ENCODE measurements at places on chromosomes 3 and 15. TPM values are rescaled to one million over a fixed set of nuclear protein-coding genes. Genes with fewer than 3 reads are reported as not detected.

The STARD9 gene
- 18.7 TPM for total RNA-seq

DNA sequence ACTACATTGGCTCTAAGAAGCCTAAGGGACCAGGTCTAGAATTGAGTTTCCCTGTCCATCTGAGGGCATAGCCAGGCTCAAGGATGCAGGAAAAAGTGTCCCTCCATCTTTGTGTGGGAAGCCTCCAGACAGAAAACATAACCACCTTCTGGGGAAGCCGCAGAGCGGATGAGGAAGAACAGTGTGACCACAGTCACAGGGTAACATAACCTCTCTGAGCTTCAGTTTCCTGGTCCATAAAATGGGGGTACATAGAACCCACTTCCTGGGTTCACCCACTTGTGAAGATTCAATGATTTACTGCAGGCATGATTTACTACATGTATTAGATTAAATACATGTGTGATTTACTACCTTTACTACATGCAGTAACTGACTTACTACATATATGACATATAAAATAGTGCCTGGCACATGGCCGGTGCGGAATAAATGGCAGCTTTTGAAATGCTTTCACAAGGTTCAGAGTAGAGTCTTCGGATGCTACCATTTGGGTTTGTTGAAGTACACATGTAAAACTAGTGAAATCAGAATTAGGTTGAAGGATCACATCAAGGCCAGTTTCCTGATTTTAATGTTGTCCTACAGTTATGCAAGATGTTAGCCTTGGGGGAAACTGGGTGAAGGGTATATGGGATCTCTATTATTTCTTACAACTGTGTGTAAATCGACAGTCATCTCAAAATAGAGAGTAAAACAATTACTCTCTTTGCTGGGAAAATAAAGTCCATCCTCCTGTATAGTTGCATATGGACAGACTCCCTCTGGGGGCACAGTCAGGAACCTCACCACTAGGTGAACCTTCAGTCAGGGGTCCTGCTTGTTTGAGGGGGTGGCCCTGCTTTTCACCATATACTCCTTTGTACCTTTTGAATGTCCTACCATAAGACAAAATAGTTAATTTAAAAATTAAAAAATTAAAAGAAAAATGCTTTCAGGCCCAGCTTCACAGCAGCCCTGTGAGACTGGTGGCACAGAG lies 86.0 kb downstream of the SEMA5B start:
- DNase-seq, result no peak

DNA sequence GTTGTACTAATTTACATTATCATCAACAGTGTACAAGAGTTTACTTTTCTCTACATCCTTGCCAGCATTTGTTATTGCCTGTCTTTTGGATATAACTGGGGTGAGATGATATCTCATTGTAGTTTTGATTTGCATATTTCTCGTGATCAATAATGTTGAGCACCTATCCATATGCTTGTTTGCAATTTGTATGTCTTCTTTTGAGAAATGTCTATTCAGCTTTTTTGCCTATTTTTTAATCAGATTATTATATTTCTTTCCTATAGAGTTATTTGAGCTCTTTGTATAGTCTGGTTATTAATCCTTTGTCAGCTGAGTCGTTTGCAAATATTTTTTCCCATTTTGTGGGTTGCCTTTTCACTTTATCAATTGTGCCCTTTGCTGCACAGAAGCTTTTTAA lies 540.8 kb upstream of the SGO1 start:
- no peak for DNase-seq

The KIF9 gene
- total RNA-seq, result 5.5 TPM

DNA sequence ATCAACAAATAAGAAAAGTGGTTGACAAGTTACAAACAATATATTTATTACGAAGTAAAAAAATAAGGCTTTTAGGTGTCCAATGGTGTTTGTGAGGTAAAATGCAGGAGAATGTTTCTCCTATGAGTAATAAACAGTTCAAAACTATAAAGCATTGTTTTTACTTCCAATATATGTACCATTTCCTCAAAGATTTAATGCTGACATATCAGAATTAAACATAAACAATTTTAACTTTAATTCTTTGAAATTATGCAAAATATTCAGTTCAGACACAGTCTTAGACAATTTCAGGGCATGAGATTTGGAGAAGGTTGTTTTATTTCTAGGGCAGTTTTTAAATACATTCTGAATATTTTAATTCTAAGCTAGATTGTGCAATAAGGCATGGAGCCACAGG lies 602.5 kb upstream of the DPPA4 start:
- DNase-seq, result no peak

DNA sequence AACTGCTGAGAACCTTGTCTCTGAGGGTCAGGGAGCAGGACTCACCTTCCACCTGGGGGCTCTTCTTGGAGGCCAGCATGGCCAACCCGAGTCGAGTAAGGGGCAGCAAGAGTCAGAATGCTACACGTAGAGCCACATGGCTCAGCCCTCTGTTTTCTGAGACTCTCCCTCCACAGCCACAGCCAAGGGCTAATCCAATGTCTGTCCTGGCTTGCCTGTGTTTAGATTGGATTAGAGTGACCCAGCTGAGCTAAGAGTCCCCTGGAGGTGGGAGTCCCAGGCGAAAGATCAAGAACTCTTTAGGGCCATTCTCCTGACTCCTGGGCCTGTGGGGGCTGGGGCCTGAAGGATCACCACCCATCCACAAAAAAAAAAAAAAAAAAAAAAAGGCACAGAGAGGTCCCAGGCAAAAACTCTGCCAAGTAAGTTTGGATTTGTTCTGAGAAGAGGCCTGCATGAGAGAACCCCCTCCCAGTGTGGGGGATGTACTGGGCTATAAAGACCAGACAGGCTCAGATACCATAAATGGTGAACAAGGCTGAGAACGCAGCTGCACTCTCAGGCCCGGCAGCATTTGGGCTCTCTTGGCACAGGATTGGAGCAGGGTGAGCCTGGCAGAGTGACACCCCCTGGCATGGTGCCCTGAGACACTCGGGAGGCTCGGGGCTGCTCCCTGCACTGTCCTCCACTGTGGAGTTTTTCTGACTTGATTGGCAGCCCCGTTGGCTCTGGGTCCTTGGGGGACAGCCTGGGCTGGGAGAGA lies 88.0 kb upstream of the OSBPL11 start:
- peak; percentile 75 for DNase-seq

- no peak for DNase-seq
These were observed 3.7 kb upstream of the CCR2 start for GRCh38 chr3:46350262-46350565.

DNA sequence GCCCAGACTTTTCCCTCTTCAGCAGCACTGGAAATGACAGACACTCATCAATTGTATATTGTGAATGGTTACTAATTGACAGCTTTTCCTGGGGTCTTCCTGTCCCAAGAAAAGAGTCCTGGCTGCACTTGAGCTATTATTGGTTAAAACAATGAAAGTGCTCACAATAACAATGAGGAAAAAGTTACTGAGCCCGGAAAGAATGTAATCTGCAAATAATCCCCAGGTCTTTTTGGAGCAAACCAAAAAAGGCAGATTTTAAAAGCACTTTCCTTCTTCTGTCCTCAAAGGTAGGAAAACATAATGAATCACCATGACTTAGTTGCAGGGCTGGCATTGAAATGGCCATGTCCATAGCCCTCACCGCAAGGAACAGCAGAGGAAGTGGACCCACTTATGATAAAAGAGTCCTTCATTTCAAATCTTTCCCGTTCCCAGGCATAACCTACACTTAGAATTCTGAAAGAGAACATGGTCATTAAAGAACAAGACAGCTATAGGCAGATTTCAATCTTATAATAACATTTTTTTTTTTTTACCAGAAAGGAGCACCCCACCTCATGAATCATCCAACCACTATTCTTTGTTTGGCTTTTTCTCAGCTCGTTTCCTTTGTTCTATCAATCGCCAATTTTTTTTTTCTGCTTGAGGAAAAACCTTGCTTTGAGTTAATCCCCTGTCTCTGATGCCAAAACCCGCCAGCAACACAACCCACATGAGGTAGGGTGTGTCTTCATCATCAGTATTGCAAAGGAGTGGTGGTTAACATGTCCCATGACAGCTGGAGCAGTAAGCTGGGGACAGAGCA lies 35.5 kb upstream of the ATP1B3 start:
- DNase-seq, result no peak

The FEZF2 gene
- total RNA-seq, result not detected

DNA sequence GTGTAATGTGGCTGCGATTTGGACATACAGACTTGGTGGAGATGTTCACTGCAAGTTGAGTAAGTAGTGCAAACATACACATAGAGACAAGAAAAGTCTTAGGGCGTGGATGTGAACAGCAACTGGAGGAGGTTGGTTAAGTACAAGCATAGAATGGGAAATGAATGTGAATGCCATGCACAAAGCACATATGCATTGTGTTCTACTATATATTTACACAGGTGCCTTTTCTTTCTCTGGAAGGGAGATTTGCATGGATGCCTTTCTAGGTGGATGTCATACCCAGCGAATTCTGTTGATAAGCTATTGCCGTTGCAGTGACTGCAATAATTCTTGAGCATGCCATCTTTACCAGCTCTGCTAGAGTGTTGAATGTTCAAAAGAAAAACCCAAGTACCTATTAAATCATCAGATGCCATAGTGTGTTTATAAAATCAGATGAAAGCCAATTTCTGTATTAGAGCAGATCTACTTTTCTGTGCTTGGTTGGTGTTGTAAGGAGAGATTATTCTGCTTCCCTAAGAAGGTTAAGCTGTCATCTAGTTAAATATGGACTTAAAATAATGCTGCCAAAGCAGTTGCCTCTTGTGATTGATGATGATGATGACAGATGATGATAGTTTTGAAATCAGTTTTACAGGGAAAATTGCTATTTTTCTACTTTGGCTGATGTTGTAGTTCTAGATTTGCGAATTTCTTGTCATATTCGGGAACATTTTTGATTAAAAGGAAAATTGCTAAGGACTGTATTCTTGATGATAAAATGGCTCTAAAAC lies 148.4 kb downstream of the CNTN4 start:
- no peak for DNase-seq

The STX19 gene
- total RNA-seq, result 1.7 TPM

The RAB6B gene
- 2.9 TPM for total RNA-seq

DNA sequence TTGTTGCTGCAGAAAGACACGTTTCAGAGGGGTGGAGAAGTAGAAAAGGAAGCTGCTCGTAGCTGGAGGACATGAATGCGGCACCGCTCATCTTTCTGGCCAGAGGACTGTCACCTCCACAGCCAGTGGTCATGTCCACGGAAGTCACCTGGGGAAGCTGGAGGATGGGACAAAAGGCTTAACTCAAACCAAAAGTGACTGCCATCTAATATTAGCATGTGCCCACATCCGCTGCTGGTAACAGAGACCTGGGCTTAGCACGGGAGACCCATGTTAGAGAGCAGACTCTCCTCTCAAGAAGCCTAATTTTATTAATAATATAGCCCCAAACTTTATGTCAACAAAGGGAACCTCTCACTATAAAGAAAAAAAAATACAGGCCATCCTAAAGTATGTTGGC lies 5.9 kb downstream of the MEX3B start:
- no peak for DNase-seq

DNA sequence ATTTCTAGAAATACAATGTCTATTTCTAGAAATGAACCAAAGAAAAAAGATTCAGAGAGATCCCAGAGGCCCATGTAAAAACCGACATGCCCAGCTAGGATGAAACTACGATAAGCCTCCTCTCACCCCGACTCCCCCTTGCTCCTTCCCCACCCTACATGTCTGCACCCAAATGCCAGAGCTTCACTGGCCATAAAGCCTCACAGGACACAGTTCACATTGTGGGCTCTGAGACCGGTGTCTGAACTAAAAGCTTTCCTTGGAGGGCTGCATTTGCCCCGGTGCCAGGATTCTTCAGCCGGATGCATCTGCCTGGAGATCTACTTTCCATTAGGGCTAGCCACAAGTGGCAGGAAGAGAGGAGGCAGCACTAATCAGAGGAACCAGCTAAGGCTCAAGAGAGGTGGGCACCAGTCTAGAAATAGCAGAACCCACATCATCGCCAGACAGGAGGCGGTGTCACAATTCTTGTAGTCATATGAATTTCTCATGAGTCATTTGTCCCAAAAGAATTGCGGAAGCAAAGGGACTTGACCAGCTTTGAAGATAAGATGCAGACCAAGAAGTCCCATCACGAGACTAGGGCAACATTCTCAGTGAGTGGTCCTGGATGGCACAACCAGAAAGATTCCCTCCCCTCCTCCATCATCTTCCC lies 353.6 kb downstream of the NTRK3 start:
- DNase-seq, result no peak

GRCh38 chr15:43795197-43795596 lies 3.1 kb downstream of the SERF2 start:
- DNase-seq, result no peak

The PEX5L gene
- not detected for total RNA-seq

The CCR3 gene
- total RNA-seq, result 8.9 TPM

DNA sequence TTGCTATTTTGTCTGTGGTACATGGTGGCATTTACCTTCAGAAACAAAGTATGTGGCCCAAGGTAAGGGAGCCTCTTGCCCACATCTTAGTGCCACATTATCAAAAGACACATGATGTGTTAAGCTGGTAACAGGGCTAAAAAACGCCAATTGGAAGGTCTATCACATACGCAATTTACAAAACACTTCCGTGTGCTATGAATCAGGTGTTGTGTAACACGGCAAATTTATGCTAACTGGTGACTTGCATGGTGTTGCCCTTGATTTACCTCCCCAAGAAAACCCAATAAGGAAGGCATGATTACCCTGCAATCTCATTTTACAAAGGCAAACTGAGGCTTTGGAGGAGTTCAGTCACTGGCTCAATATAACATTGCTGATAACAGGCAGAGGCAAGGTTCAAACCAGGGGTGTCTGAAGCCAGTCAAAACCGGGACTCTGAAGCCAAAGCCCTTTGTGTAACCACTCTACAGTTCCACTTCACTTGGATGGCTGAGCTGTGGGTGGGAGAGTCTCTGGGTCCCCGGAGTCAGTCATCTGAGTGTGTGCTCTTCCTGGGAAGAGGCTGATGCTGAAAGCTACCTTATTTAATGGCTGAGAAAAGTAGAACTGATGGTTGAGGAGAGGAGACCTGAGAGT lies 103.9 kb upstream of the BCL6 start:
- DNase-seq, result no peak

DNA sequence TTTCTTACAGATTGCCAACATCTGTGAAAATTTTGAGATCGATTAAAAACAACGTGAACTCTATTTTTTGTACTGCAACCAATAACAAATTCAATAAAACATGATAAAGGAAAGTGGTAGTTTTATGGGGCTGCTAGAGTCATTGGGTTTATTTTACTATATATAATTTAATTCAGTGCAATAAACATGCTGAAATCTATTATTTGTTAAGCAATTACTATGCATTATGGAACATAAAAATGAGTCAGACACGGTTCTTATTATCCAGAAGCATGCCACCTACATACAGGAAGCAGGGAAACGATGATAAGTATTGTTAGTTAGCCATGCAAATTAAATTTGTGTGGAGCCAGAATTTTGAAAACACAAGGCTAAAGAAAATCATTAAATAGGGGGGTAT lies 27.2 kb downstream of the NPHP3 start:
- DNase-seq, result no peak

The PLCL2 gene
- 14.3 TPM for total RNA-seq

- DNase-seq, result no peak
These were observed 1178.1 kb upstream of the GBE1 start for GRCh38 chr3:82939491-82940097.

- DNase-seq, result no peak
These were observed 17.1 kb downstream of the SLC9A9 start for GRCh38 chr3:143831208-143831607.

Measured in stomach (tissue), 19 donors.